KBM-7 (cell line): ENCODE measurements at places on chromosomes 1 and 21.

GRCh38 chr1:92037400-92037799 lies 7.6 kb downstream of the EPHX4 start:
- DNase-seq: no peak

DNA sequence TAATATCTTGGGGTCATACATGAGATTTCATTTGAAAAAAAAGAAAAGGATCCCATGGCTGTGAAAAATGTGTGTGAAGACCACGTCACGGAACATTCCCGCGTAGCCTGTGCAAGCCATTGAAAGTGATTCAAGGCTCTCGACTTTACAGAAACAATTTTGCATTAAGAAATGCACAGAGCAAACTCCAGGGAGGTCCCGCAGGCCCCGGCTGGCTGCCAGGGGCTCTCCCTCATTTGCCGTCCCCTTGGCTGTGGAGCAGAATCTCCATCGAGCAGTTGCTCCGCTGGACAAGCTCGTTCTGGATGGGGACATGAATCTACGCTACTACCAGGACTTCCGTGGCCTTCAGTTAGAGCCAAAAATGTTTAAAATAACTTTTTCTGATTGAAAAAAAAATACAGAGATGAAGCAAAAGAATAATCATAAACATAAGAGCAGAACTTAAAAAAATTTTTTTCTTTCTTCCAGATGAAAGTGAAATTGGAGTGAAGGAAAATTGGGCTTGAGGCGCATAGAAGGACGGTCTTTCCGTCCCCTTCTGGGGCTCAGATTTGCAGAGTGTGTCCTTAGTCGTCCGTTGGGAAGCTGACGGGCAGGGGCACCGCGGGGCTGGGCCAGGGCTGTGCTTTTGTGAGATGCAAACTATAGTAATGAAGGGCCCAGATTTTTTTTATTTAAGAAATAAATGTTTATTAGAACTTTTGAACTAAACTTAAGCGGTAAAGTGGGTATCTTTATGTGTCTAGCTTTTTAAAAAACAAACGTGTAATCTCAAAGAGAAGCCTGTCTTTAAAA lies 68.1 kb upstream of the ARHGEF16 start:
- DNase-seq: no peak

DNA sequence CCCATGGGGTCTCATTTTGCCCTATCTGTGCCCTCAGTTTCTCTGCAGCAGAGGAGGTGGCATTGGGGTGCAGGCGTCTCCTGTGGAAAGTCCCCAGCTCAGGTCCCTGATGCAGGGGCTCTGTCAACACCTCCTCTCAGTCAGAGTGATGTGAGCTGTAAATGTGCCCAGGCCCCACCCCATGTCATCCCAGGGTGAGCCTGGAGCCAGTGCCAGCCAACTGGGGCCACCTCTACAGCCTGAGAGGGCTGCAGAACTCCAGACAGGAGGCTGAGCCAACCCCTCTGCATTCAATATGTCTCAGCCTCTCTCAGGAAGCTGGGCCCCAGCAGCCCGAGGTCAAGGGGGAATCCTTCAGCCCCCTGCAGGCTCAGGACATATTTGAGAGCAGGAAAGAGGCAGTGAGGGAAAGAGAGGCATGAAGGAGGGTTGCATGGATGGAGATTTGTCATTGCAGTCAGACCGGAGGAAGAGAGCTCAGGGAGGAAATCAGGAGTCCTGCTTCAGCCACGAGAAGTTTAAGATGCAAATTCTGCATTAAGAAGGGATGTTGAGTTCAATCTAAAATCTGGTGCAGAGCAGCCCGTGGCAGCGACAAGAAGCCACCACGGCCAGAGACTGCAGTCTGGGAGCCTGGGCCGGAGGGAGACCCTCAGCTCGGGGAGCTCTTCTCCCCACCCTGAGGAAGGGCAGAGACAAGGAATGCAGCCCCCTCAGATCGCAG lies 288.2 kb upstream of the VAMP3 start:
- no peak for DNase-seq

- no peak for DNase-seq
Observed at GRCh38 chr1:145963265-145964019, 933 bp downstream of the ANKRD34A start.

GRCh38 chr1:216437603-216438002 lies 14.4 kb upstream of the USH2A start:
- no peak for DNase-seq

DNA sequence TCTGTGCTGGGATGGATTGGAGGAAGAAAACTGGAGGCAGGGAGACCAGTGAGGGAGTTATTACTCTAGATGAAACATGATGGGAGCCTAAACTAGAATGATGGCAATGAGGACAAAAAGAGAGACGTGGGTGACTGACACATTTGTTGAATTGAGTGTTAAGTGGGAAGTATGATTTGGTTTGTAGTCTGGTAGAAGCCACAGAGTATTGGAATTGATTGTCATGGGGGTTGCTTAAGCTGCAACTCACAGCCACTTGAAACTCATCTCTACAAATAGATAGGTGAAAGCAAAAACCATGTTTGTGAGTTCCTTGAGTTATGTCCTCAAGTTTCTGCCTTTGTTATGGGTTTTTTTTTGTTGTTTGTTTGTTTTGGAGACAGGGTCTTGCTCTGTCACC lies 28.4 kb downstream of the FABP3 start:
- no peak for DNase-seq
